CD4-positive, alpha-beta T cell treated with Interleukin-15 for 1 hour (primary cell): ENCODE measurements at places on chromosomes 7 and 10.

GRCh38 chr10:90313576-90314325 is 544.1 kb downstream of the HTR7 start:
- no peak for DNase-seq

DNA sequence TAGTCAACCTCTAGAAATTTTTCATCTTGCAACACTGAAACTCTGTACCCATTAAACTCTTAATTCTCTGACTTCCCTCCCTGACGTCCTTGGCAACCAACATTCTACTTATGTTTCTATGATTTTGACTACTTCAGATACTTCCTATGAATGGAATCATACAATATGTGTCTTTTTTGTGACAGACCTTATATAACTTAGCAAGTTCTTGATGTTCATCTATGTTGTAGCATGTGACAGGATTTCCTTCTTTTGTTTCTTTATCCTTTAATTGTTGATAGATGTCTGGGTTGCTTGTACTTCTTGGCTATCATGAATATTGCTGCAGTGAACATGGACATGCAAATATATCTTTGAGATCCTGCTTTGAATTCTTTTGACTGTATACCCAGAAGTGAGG is 240.8 kb downstream of the ADK start:
- no peak for DNase-seq

- DNase-seq: no peak
Measured at GRCh38 chr10:130138479-130138866, 2.3 kb downstream of the GLRX3 start.

- no peak for DNase-seq
Measured at GRCh38 chr10:129940617-129941198, 23.4 kb downstream of the EBF3 start.

- no peak for DNase-seq
Measured at GRCh38 chr7:22718911-22719420, 8.0 kb upstream of the IL6 start.

- no peak for DNase-seq
Measured at GRCh38 chr10:21083861-21084260, 186.8 kb upstream of the NEBL start.

DNA sequence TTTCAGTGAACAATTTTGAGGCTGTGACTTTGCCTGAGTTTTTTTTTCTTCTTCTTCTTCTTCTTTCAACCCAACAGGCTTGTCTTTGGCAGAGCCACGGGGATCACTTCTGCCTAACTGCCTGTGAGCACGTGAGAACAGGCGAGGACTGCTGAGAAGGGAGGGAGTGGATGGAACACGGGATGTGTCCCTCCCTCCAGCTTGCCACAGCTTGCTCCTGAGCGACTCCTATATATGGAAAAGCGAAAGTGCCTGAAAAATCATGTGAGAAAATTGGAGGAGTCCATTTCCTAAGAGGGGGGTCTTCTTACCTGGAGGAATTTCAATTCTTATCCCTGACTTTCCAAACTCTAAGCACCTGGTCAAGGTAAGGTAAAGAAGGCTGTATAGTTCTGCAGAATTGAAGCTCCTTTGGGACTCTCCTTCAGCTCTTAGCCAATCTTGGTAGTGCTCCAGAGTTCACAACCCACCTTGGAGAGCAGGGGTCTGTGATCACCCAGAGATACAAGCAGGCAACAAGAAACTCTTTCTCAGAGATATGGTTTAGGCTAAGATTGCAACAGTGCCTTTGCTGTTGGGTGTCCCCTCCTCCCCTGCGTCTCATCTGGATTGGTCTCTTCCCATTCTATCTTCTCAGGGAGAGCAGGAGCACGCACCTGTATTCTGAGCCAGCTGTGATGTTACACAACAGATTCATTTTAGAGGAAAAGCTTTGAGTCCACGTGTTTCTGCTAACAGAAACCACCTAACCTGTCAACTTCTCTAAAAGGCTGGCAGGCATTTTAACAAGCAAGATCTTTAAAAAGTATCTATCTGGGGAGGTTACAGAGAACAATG is at the start of gene MAT1A:
TSS of gene MAT1A (minus strand) at position 208 of the 837 bp plus-strand sequence. CDS start 235 bp downstream, outside the sequence.
- no peak for DNase-seq

GRCh38 chr7:106313456-106313901 is 28.7 kb upstream of the NAMPT start:
- DNase-seq: no peak

DNA sequence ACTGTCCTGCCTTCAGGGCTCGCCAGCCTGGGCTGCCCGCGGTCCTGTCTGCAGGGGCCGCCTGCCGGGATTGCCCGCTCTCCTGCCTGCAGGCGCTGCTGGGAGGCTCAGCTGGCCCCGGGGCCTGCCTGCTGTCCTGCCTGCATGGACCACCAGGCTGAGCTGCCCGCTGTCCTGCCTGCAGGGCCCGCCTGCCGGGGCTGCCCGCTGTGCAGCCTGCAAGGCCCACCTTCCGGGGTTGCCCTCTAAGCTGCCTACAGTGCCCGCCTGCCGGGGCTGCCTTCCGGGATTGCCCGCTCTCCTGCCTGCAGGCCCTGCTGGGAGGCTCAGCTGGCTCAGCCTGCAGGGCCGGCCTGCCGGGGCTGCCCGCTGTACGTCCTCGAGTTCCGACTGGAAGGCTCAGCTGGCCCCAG is 164.4 kb downstream of the GLRX3 start:
- no peak for DNase-seq
